ENCODE measurements at places on chromosomes 4 and X. TPM values are rescaled to one million over a fixed set of nuclear protein-coding genes. Genes with fewer than 3 reads are reported as not detected.

DNA sequence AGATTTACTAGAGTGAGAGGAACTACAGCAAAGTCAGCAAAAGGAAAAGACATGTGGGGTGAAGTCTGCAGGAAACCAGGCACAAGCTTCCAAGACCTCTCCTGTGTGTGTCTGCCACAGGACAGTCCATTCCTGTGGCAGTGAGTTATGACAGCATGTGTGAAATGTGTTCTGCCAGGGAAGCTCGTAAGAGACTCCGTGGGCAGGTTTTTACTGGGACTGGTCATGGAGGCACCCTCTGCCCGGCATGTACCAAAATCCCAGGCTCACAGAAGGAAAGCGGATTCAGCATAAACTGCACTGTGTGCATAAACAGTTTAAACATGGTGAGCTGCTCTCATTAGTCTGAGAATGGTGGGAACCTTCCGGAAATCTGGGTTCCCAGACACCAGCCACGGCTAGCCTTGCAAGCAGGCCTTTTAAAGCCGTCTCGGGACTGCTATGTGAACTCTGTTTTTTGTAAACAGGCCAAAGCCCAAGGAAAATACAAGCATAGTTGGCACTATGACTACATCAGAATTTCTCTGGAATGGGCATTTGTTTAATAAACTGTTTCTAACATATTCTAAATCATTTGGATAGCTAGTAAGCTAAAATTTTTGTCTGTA lies 288.5 kb downstream of the TENM3 start:
- H3K4me1 ChIP-seq: no peaks in the 10 kb centered on the region
- H3K27me3 ChIP-seq: no peaks in the 10 kb centered on the region

GRCh38 chr4:8251110-8251883 lies 18.3 kb upstream of the HTRA3 start:
- H3K36me3 ChIP-seq: no peaks in the 10 kb centered on the region
- H3K4me3 ChIP-seq: no peak overlapping the region
- no peak for DNase-seq
- H3K27ac ChIP-seq: no peak overlapping the region

TRPC5OS gene
- total RNA-seq: not detected

EVC2 gene
- total RNA-seq: 4.4 TPM
